ENCODE measurements at places on chromosomes 11 and 22.

DNA sequence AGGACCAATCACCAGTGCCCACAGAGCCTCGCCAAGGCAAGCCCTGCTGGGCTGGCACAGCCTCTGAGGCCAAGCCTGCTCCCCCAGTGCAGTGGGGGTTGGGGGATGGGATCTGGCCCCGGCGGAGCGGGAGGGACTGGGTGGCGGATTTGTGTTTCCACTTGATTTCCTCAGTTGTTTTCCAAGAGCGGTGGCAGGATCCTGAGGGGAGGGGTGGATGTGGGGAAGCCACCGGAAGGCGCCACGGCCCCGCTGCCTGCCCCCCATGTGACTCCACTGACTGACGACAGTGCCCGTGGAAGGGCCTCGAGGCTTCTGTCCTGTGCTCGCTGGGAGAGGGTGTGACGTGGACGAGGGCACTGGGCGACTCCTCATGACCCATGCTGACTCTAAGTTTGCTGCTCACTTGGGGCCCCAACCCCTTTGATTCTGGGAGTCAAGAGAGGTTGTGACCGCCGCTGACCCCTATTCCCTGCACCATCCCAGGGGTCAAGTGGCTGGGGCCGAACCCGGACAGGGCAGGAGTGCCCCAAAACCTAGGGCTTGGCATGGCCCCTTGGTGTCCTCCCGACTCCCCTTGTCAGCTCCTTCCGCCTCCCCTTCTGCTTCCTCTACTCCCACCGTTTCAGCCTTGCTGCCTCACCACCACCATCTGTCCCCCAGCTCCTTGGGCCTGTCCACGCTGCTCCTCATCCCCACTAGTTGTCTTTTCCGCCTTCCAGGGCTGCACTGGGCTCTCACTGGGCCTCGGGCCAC, 23.5 kb upstream of the PICK1 start:
- DNase-seq = no peak

DNA sequence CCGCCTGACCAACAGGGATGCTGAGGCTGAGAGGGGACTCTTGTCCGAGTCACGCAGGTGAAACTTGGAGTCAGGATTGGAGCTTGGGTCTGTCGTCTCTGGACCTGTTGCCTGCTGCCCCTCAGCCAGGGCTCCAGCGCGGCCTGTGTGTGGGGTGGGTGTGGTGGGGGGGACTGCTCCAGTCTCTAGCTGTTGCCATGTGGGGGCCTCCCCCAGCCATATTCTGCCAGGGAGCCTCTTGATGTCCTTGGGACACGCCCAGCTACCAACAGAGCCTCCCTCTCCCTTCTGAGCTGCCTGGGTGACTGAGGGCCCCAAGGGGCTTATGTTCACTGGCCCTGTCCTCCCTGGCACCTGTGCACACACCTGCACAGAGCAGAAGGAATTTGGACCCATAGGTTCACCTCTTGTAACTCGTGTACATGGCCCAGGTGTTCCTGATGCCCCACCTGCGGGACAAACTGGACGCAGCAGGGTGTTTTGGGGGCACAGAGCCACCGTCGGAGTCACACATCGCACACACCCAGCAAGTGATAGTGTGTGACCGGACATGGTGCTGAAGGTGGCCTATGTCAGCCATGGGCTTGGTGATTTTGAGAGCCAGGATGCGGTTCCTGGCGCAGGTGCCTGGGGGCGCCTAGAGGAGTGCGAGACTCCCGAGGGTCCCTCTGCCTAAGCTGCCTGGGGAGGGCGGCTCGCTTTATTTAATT, 252.3 kb downstream of the TBC1D22A start:
- no peak for DNase-seq

GRCh38 chr11:66150725-66151124, 80.7 kb downstream of the PACS1 start:
- no peak for DNase-seq

DNA sequence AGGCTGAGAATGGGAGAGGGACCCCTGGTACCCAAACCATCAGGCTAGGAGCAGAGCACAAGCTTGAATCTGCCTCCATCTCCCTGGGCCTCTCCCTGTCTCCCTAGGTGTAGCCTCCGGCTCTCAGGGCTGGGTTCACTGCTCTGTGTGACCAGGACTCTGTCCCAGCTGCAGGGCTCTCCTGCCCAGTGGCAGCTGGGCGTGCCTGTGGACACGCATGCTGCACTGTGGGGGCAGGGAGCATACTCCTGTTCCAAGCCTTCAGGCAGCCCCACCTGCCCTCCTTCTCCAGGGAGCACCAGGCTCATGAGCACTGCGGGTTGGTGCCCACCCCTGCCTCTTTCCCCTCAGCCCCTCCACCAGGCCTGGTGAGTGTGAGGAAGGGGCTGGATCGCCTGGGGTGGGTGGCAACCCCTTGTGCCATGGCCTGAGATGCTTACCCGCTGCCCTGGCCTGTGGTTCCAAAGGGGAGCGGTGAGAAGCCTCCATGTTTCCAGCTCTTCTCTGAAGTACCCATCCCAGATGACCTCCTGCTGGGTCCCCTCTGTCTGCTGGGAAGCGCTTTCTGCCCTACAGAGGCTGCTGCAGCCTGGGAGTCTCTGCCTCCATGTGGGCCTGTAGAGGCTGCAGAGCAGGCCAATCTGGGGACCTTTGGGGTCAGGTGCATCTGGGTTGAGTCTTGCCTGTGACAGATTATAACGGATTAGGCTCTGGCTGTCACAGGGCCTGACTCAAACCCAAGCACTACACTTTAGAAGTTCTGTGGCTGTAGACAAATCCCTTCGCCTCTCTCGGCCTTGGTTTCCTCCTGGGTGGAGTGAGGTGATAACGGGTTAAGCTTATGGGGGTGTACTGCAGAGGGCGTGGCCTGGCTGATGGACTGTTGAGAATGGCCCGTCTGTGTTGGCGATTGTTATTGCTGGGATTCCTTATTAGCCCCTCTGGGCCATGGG, 43.7 kb downstream of the WNT11 start:
- DNase-seq = no peak

DNA sequence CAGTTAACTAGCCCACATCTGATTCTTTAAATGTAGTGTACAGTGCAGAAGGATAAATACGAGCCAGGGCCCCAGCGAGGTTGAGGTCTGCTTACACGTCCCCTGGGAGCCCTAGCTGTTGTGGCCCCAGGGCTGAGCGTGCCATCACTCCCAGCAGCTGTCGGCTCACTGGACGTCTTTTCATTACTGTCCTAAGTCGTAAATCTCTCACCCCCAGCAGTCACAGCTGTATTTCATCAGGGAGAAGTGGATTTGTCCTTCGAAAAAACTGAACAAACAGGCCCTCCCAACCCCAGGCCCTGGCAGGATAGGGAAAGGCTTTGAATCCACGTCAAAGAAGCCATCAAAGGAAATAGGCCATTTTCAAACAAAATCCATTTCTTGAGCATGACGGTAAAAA, 110.4 kb upstream of the CSNK2A3 start:
- DNase-seq = no peak

DNA sequence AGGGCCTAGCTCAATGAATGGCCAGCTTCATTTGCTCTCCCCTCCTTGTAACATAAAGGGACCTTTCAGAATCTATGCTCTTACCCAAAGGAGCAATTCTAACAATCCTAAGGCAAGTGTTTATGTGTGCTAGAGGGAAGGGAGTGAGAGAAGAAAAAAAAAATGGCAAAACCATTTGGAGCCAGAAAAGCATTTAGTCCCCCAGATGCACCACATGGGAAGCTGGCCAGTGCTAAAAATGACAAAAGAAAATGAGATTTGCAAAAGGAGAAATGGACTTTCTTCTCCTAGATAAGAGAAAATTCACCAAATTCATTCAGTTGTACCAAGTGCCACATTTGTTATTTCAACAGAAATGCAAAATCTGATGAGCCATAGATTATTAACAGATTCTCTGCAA, 52.8 kb downstream of the SERGEF start:
- no peak for DNase-seq

GRCh38 chr11:85539740-85540139, 87.4 kb downstream of the DLG2 start:
- no peak for DNase-seq

GRCh38 chr22:38243007-38243765, 29.6 kb downstream of the TMEM184B start:
- no peak for DNase-seq

- no peak for DNase-seq
These were observed 114.0 kb downstream of the GRIK4 start for GRCh38 chr11:120625565-120625964.

- no peak for DNase-seq
These were observed 686 bp downstream of the KIF18A start for GRCh38 chr11:28107191-28107749.

- DNase-seq = no peak
These were observed 37.3 kb upstream of the TEAD1 start for GRCh38 chr11:12636871-12637410.

DNA sequence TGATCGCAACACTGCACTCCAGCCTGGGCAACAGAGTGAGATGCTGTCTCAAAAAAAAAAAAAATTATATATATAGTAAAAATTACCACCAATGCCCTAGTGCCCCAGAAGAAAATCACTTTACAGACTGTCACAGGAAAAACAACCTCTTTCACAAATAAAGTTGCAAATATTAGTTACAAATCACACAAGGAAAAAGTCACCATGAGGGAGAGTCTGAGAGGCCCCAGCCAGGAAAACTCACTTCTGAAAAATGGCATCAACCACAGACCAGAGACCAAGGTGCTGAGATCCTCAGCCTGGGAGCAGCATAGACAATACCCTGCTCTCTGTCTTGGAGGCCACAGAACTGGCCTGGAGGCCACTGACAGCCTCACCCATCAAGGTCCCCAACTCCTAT, 20.4 kb downstream of the GGT5 start:
- no peak for DNase-seq

GRCh38 chr22:17781319-17782031, 7.2 kb upstream of the BID start:
- peak; percentile 54 for DNase-seq

DNA sequence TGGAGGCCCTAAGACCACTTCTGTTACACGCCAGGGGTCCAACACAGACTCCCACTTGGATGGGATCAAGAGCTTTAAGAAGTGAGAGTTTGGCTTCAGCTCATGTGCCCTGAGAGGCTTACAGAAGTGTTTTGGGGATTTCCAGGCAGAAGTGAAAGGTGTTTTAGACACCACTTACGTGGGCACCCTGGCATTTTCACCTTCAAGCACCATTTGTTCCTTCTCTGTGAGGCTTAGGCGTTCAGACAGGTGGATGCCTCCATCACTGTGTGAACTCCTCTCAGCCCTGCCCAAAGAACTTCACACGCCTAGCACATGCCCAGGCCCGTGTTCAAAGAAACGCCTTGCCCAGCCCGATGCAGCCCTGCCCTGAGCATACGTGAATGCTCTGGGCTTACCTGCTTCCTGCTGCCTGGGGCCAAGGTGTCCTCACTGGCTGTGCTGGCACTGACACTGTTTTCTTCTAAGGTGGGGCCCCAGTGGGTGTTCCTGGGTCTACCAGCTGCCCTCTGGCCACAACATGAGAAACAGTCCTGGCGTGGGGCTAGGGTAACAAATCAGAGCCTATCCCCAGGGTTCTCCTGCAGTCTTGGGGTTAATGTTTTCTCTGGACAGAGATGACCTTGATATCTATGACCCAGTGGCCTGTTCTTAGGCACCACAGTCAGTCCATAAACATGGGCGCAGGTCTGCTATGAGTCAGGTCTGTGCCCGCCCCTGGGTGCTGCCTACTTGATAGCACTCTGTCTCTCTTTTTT, 34.0 kb downstream of the AMPD3 start:
- no peak for DNase-seq

GRCh38 chr22:43275545-43276317, 67.4 kb downstream of the SCUBE1 start:
- no peak for DNase-seq

- no peak for DNase-seq
These were observed 6.5 kb upstream of the CYB5R3 start for GRCh38 chr22:42655693-42656092.

DNA sequence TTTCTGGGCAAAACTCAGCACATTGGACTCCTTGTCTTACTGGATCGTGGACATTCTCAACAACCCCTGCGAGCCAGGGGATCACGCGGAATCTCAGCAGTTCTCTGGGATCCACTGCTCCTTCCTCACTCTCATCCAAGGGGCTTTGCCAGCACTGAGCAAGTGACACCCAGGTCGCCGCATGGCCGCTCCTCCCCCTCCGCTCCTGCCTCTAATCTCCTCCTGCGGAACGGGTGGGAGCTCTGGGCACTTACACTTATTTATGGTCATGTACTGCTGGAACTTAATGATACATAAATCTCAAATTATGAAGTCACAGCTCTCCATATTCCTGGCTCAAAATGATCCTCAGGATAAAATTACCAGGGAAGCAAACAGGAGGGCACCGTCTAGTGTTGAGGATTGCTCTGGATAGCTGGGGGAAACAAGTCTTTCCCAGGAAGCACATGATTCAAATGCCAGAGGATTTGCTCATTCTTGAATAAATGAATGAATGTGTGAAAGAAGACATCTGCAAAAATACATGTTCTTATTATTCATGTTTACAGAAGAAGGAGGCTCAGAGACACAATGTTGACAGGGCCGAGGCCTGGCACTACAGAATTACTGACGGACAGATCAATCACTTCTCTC, 1077.3 kb downstream of the TBC1D22A start:
- no peak for DNase-seq

- DNase-seq = no peak
These were observed 16.9 kb downstream of the SMCO4 start for GRCh38 chr11:93526346-93526633.

All from activated CD8-positive, alpha-beta memory T cell treated with anti-CD3 and anti-CD28 coated beads for 4 hours (primary cell).